ENCODE measurements at places on chromosomes 5 and 9. TPM values are rescaled to one million over a fixed set of nuclear protein-coding genes. Genes with fewer than 3 reads are reported as not detected.
A peak's percentile ranks its signal among the peaks of the same experiment; 100 is the strongest.

DNA sequence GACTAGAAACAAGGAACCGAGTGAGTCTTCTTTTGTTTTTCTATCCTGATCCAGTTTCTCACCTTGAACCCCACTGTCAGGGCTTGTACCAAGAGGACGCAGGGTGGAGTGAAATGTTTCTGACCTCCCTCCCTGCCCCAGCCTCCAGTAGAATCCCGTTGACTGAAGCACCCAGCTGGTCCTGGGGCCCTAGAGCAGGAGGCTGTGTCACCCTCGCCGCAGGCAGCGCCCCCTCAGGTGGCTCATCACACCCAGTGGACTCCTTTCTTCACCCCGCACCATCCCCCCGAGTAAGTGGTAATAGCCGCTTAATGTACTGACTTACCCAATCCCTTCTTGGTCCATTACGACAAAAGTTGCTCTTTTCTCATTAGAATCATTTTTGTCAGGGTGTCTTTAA, 53.8 kb downstream of the MVB12B start:
- H3K36me3 ChIP-seq: no peaks in the 10 kb centered on the region
- no peak overlapping the region for H3K4me3 ChIP-seq
- no peak overlapping the region for H3K27ac ChIP-seq

The EGFL7 gene
- total RNA-seq: 284 TPM

The AFAP1L1 gene
- 15.1 TPM for total RNA-seq

DNA sequence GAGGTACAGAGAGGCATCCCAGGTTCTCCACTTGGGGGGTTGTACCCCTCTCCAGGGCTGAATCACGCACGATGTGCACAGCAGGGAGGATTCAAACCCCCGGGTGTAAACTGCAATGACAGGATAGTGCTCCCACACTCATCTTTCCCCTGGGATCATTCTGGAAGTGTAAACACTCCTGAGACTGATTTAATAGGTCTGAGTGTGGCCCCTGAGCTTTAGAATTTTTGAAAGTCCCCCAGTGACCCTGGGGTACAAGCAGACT, 16.5 kb downstream of the BICD2 start:
- peak overlapping the region; percentile 20 for H3K27ac ChIP-seq
- no peaks in the 10 kb centered on the region for H3K27me3 ChIP-seq
- H3K36me3 ChIP-seq: no peaks in the 10 kb centered on the region
- peaks cover 51% of the 10 kb centered on the region for H3K4me1 ChIP-seq
- no peak overlapping the region for H3K4me3 ChIP-seq

The PAPPA gene
- total RNA-seq: 1.1 TPM

DNA sequence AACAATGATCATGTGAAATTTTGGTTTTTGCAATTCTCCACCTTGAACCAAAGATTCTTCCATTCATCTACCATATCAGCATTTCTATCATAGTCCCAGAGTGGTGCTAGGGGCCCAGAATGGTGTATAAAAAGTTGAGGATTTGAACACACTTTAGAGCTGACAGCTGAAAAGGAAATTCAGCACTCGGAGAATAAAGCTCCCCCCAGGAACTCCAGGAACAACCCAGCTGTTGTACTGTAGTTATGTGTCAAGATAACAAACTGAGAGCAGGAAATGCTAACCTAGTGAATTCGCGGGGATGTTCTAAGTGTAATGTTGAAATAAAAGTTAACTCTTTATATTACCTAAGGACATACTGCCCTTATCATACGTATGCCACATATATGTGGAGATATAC, 216.7 kb downstream of the NFIB start:
- peak overlapping the region; percentile 59 for H3K27ac ChIP-seq
- H3K4me1 ChIP-seq: peaks cover 41% of the 10 kb centered on the region
- H3K27me3 ChIP-seq: no peaks in the 10 kb centered on the region
- peak overlapping the region; percentile 7 for H3K4me3 ChIP-seq

GRCh38 chr9:13295556-13295955, 16.1 kb upstream of the MPDZ start:
- H3K27ac ChIP-seq: no peak overlapping the region
- no peaks in the 10 kb centered on the region for H3K4me1 ChIP-seq
- no peak for DNase-seq

DNA sequence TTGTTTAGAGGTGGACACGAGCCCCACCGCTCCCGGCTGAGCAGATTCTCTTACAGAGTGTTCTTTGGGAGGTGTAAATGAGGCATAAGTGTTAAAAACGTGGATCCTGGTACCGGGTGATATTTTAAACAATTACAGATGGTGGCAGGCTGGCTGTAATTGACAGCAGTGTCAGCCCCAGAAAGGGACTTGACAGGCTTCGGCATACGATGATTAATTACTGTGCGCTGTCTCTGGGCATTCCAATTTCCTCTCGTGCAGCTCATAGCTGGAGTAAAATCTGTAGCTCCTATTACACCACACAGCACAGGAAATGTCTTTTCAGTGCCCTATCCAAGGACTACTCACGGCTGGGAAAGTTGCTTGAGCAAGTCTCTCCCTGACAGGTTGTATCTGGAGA, 305.4 kb upstream of the IRX2 start:
- no peak overlapping the region for H3K27ac ChIP-seq
- no peaks in the 10 kb centered on the region for H3K27me3 ChIP-seq
- no peaks in the 10 kb centered on the region for H3K4me1 ChIP-seq

DNA sequence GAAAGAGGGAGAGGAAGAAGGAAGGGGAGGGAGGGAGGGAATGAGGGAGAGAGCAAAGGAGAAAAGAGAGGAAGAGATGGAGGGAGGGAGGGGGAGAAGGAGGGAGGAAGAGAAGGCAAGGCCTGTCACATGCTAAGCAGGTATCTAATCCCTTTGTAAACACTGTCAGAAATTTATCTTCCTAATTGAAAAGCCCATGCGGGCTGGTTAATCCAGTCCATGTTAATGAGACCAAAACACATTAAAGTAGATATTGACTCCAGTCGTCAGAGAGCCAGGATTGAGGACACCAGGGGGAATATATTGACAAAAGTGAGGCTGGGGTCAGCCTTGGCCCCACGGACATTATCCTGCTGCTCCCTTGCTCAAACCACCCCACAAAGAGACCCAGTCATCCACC, 37.4 kb upstream of the ALDH1B1 start:
- H3K4me3 ChIP-seq: no peak overlapping the region
- H3K36me3 ChIP-seq: no peaks in the 10 kb centered on the region
- DNase-seq: no peak
- no peak overlapping the region for H3K27ac ChIP-seq

The DOCK2 gene
- 90.2 TPM for total RNA-seq
